ENCODE measurements at places on chromosomes 3 and 15.

DNA sequence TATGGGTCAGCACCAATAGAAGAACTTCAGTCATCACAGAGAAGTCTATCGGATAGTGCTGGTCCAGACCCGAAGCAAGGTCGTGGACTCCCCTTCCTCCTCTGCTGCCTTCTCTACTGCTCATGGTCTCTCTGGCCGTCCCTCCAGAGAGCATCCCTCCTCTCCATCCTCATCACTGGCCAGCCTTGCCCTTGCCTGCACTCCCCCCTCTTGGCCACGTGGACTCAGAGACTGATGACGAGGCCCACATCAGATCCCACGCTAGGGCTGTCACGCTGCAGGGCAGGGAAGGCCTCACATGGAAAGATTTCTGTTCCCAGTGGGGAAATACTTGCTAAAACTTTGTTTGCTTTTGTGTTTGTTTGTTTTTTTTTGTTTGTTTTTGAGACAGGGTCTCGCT is 35.3 kb downstream of the IGDCC3 start:
- no peak for DNase-seq

DNA sequence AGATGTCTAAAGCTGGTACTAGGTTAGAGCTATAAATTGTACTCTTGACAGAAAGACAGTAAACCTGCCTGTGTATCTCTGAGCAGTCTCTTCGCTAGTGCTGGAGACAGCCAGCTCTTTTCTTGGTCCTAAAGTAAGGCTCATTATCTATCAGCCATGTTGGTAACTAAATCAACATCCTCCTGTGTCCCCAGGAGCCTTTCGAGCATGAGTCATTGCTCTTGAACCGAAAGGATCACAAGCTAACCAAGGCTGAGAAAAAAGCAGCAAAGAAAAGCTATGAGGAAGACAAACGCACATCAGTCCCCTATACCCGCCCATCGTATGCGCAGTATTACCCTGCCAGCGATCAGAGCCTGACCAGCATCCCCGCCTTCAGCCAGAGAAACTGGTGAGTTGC is 25.0 kb upstream of the TEX264 start:
- no peak for DNase-seq

GRCh38 chr15:27731776-27732175 is 367.3 kb downstream of the OCA2 start:
- no peak for DNase-seq

DNA sequence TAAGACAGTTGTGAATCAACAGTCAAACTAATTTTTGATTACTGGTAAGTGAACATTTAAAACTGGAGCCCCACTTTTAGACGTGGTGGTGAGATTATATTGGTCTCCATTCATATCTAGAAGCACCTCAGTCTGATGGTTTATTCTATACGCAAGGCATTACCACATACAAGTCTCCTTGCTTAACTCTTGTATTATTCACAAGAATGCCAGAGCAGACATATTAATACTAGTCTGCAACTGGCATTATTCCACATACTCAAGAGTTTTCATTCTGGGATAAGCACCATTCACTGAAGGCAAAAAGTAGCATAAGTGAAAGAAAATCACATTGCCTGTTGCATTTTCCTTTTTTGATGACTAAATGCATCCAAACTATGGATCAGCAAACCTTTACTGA is 36.9 kb upstream of the MEIS2 start:
- DNase-seq = no peak

DNA sequence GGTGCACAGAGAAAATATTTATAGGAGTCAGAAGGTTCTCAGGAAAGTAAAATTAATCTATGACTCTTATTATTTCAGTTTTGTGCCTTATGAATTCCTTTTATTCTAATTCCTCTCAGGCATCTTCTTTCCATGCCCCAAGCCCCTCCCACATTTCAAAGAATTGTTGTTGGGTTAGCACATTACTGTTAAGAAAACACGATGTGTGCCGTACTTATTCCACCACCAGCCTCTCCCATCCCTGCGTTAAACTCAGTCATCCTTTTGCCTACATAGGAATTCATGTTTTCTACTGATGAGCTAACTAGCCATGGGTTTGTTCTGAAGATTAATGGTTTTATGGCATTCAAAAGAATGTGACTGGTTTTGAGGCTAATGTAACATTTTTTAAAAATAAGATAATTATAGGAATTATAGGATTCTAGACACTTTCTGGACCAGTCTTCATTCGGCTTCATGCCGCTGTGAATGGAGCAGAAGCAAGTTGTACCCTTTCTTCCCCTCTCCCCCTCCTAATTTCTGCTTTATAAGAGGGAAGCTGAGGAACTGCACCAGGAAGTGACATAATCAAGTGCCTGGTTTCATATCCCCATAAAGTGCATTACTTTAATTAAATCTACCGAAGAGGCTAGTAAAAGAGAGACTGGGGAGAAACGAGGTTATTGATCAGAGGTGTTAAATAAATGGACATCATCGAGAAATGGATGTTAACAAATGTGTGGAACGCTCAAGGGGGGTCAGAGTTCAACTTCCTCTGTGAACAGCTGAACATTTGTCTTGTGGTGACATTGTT is 12.3 kb upstream of the MB21D2 start:
- DNase-seq = no peak

- DNase-seq = no peak
Observed at GRCh38 chr15:69973102-69973714, 124.5 kb downstream of the TLE3 start.

DNA sequence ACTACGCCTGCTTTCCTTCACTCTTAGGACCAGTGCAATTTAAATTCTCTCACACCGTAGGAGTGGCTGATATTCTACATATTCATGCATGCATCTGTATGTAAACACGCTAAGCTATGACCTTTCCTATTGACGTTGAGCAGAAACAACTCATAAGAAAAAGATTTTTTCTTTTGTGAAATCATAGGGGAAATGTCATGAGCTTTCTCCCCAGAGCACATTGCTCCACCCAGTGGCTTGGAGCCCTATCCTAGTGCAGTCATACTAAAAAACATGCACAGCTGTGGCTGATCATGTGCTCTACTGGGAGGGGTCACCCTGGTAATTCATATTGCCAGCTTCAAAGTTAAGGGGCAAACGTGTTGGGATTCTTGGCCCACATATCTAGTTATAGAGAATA is 1.8 kb upstream of the MESD start:
- peak; percentile 63 for DNase-seq

Data from ureter (tissue), 1 donor.